NCI-H526 treated with DMSO at 0.1 percent for 48 hours (cell line): ENCODE measurements at places on chromosomes 5 and 9.

- DNase-seq = no peak
Observed at GRCh38 chr5:137341831-137342230, 157.3 kb downstream of the SPOCK1 start.

GRCh38 chr5:168447808-168448207 is 38.5 kb upstream of the RARS1 start:
- DNase-seq = no peak

GRCh38 chr5:157930710-157931109 is 71.8 kb upstream of the CLINT1 start:
- DNase-seq = no peak

DNA sequence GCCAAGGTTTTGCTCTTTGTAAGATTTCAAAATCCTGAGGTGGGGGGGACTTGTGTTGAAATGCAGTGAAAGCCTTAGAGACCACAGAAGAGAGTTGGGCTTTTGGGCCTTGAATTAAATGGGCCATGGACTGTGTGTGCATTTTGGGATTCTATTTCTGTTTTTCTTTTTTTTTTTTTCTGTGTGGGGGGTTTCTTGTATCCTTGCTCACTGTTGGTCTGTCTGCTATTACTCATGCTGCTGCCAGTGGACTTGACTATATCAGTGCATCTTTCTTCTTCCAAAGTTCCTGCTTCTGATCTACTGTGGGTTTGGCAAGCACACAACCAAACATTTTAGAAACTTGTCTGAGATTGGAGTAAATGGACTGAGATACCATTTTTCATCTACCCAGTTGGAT is 344.9 kb downstream of the ARL15 start:
- no peak for DNase-seq

- DNase-seq = no peak
Observed at GRCh38 chr5:107604990-107605389, 65.7 kb downstream of the EFNA5 start.
